ENCODE measurements at places on chromosomes 2 and 18. TPM values are rescaled to one million over a fixed set of nuclear protein-coding genes. Genes with fewer than 3 reads are reported as not detected.

DNA sequence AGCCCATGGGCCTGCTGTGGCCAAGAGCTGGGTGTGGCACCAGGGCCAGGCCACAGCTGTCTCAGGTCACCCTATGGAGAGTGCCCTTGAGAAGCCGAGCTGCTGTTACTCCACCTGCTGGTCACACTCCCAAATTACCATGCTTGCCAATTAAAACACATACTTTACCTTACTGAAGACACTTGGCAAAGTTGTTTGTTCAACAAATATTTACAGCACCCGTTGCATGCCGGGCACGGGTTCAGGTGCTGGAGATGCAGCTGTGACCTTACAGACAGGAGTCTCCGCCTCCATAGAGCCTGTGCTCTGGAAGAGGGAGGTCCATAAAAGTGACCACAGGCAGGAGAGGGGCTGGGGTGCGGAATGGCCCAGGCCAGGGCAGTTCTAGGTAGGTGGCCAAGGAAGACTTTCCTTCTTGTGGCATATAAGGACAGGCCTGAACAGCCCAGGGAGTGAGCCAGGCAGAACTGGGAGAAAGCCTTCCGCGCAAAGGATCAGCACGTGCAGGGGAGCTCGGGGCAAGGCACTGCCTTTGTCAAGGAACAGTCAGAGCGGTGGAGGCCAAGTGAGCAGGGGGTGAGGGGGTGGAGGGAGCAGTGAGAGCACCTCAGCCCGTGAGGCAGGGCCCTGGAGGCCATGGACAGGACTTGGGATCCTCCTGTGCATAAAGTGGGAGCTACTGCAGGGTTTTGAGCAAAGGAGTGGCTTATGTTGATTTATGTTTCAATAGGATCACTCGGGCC lies 23.6 kb upstream of the RBM44 start:
- peak; percentile 35 for DNase-seq

Gene ALPP
- polyA plus RNA-seq, result 0.10 TPM

- DNase-seq, result peak; percentile 47
Observed at GRCh38 chr2:222862106-222862908, 1.5 kb downstream of the ACSL3 start.

Gene FRZB
- polyA plus RNA-seq, result 32.0 TPM

GRCh38 chr18:34729264-34729663 lies 19.2 kb downstream of the DTNA start:
- no peak for DNase-seq

DNA sequence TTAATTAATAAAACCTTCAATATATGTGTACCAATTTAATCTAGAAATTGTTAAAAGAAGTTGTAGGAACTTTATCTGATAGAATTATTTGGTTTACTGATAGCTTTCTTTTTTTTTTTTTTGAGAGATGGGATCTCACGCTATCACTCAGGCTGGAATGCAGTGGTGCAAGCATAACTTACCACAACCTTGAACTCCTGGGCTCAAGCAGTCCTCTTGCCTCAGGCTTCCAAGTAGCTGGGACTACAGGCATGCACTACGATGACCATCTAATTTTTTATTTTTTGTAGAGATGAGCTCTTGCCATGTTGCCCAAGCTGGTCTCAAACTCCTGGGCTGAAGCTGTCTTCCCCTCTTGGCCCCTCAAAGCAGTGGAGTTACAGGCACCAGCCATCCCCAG lies 66.8 kb downstream of the CCDC138 start:
- no peak for DNase-seq

DNA sequence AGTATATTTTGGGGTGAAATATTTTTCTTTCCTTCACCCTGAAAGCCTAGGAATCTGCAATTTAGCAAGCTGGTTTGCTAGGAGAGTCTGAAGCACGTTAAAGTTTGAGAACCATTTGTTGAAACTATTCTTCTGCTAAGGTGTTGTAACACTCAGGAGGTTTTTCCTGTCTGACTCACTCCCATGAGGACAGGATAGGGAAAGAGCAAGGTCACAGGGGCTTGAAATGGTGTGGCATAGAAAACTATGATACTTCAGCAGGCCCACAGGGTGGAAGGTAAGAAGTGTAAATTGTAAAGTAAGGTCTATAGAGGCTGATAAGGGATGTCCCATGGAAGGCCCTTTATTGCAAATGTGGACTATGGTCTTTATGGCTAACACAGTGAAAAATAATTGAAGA lies 177.7 kb upstream of the ZC3H15 start:
- no peak for DNase-seq

DNA sequence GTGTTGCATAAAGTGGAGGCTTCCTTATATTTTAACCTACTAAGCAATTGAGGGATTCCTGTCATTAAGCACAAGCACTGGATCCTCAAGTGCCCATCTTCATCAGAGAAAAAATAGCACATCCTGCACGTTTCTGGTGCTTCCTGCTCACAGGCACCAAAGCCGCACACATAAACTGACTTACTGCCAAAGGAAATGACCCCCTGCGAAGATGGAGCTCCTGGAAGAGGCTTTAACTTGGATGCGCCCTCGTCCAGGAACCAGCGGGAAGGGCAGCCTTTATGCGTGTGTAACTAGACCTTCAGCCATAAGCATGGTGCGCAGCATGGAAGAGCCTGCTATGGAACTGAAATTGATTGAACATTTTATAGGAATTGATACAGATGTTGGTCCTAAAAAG lies 188.7 kb downstream of the FTCDNL1 start:
- peak; percentile 57 for DNase-seq

Gene IL36G
- 0.18 TPM for polyA plus RNA-seq
